ENCODE measurements at places on chromosomes 2 and 18. TPM values are rescaled to one million over a fixed set of nuclear protein-coding genes. Genes with fewer than 3 reads are reported as not detected.

The SERPINB3 gene
- total RNA-seq = not detected

The CAMKMT gene
- 5.8 TPM for total RNA-seq

The TUBB8B gene
- not detected for total RNA-seq

The METAP1D gene
- 4.6 TPM for total RNA-seq

The TRIM43 gene
- total RNA-seq = not detected

The IKZF2 gene
- 5.1 TPM for total RNA-seq

The SP140 gene
- under 0.01 TPM for total RNA-seq

The GREB1L gene
- total RNA-seq = not detected

The ZEB2 gene
- 39.4 TPM for total RNA-seq

The CPO gene
- total RNA-seq = 0.09 TPM

The C1GALT1C1L gene
- 0.57 TPM for total RNA-seq

The UGT1A6 gene
- total RNA-seq = 0.09 TPM

The QPCT gene
- total RNA-seq = 9.5 TPM

The MAL gene
- not detected for total RNA-seq

The CFC1 gene
- total RNA-seq = not detected

The HAAO gene
- total RNA-seq = 0.46 TPM

The RGPD4 gene
- total RNA-seq = not detected

The REEP1 gene
- total RNA-seq = not detected

The NT5C1B gene
- not detected for total RNA-seq

The LGALSL gene
- 3.8 TPM for total RNA-seq

The IL36B gene
- not detected for total RNA-seq

The NOL4 gene
- not detected for total RNA-seq

The PDE11A gene
- total RNA-seq = under 0.01 TPM

The FANCL gene
- 9.8 TPM for total RNA-seq

The MARCHF4 gene
- total RNA-seq = 0.28 TPM

The LIMS4 gene
- 1.1 TPM for total RNA-seq

The KLF7 gene
- 13.5 TPM for total RNA-seq

The TSPYL6 gene
- not detected for total RNA-seq

The CDKL4 gene
- 3.4 TPM for total RNA-seq

The CCBE1 gene
- total RNA-seq = 21.7 TPM

The PPP1R1C gene
- total RNA-seq = 1.00 TPM

The PTPRN gene
- 57.0 TPM for total RNA-seq

The SPDYA gene
- total RNA-seq = 0.71 TPM

The FSHR gene
- total RNA-seq = not detected
